ENCODE measurements at places on chromosomes 3 and 15. TPM values are rescaled to one million over a fixed set of nuclear protein-coding genes. Genes with fewer than 3 reads are reported as not detected.
A peak's percentile ranks its signal among the peaks of the same experiment; 100 is the strongest.

SH2D7 gene
- total RNA-seq: not detected

MYRIP gene
- total RNA-seq: 0.07 TPM

DNA sequence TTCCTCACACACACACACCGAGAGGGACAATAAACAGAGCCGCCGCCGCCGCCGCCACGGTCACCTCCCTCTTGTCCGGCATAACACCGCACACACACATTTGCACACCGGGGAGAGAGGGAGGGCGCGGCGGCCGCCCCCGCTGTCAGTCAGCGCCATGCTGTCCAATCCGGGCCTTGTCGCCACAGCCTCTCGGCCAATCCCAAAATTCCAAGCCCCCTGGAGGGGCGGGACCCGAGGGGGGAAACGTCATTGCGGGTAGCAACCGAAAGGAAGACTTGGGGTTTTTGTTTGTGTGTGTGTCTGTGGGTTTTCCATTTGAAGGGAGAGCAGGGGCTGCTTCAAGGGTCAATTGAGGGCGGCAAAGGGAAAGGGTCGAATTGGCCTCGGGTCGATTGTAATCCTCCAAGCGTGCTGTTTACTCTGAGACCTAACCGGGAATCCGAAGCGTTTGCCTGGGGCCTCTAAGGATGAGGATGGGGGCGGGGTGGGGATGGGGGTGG is at the start of gene TOP2B:
Gene TOP2B (minus strand): TSS at position 96 of the 503 bp plus-strand sequence. CDS start 610 bp downstream, outside the sequence.
- no peaks in the 10 kb centered on the region for H3K36me3 ChIP-seq
- peak within 1 kb of the TSS; percentile 85 for H3K4me3 ChIP-seq
- H3K27ac ChIP-seq: peak within 1 kb of the TSS; percentile 94

- peaks cover 16% of the 10 kb centered on the region for H3K4me1 ChIP-seq
- H3K36me3 ChIP-seq: no peaks in the 10 kb centered on the region
- no peak for DNase-seq
- no peak overlapping the region for H3K4me3 ChIP-seq
- no peak overlapping the region for H3K27ac ChIP-seq
- H3K27me3 ChIP-seq: no peaks in the 10 kb centered on the region
Measured at GRCh38 chr3:21618695-21619094, 132.3 kb downstream of the ZNF385D start.

Measured in astrocyte (in vitro differentiated cells and primary cell).